Ovary (tissue), 10 donors: ENCODE measurements at places on chromosomes 3 and 15. TPM values are rescaled to one million over a fixed set of nuclear protein-coding genes. Genes with fewer than 3 reads are reported as not detected.

- DNase-seq: no peak
- peaks cover 7% of the 10 kb centered on the region for H3K4me1 ChIP-seq
- no peak overlapping the region for H3K27ac ChIP-seq
Measured at GRCh38 chr15:40766906-40767837, 2.6 kb upstream of the C15orf62 start.

DNA sequence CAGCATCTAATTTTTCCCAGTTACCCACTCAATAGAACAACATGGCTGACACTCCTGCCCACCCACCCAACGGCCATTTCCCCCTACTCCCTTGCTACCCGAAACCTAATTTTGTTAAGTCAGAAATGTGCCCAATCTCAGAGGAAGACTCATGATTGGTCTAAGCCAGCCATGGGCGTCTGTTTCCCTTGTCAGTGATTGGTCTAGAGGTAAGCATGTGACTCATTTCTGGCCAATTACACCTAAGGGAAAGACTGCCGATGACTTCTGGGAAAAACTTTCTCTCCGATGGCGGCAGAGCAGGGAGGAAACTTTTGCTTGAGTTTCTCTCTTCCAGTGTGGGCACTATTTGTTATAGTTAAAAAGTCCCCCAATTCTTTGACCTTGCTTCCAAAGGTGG, 72.9 kb downstream of the RPLP1 start:
- H3K27me3 ChIP-seq: no peaks in the 10 kb centered on the region
- no peak overlapping the region for H3K4me3 ChIP-seq
- no peaks in the 10 kb centered on the region for H3K4me1 ChIP-seq
- H3K36me3 ChIP-seq: no peaks in the 10 kb centered on the region
- H3K27ac ChIP-seq: no peak overlapping the region

DNA sequence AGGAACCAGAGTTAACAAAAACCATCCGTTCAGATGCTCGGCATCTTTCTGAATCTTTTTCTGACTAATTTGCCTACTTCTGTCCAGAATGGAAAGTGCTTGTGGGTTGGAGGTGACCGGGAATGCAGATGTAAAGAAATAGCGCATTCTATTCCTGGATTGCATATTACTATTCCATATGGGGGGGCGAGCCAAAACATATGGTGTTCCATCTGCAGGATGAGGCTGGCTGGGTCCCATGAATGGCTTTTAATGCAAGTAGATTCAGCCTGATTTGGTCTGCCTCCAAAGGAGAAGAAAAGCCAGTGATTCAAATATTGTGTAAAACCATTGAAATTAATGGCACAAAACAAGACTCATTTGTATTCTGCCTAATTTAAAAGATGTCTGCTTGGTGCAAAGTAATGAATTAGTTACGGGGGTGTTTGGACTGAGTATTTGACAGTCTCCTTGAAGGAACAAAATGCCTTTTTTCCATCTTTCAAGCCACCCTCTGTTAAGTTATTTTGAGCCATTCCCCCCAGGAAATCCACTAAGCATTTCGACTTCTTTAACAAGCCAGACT, 99.0 kb downstream of the ST8SIA2 start:
- H3K36me3 ChIP-seq: no peaks in the 10 kb centered on the region
- no peaks in the 10 kb centered on the region for H3K4me1 ChIP-seq
- H3K27me3 ChIP-seq: no peaks in the 10 kb centered on the region
- H3K27ac ChIP-seq: no peak overlapping the region

DNA sequence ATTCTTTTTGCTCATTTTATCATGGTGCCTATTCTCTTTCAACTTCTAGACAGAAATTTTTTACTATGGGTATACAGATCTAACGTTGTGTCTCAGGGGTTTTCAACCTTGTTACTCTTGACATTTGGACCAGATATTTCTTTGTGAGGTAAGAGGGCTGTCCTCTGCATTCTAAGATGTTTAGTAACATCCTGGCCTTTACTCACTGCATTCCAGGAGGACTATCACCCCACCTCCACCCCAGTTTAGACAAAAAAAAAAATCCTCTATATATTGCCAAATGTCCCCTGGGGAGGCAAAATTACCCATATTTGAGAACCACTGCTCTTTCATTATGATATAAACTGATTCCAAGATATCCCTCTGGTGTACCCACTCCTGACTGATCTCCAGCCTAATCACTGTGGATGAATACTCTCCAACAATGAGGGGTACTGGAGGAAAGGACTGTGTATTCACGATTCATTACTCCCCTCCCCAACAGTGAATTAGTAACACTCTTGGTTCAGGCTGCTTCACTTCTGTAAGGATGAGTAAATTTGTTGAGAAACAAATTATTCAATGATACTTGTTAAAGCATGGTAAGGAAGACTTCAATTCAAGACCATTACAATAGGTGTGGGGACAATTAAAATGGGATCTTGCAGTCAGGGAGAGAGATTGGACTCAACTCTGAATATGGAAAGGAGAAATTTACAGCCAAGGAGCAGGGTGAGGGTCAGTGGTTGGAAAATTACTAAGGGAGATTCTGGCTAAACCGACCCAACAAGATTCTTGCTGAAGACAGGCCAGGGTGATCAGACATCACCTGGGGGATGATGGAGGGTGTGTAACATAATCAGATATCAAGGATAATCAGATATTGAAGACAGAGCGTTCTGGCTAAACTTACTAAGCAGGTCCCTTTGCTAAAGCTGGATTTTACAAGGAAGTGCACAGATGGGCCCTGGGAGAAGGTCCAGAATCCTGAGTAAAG, 123.8 kb upstream of the DAZL start:
- DNase-seq: no peak
- H3K27ac ChIP-seq: no peak overlapping the region
- no peaks in the 10 kb centered on the region for H3K27me3 ChIP-seq
- H3K36me3 ChIP-seq: no peaks in the 10 kb centered on the region

- H3K4me1 ChIP-seq: no peaks in the 10 kb centered on the region
- H3K4me3 ChIP-seq: no peak overlapping the region
- no peak for DNase-seq
Measured at GRCh38 chr15:32884146-32884545, 166.3 kb downstream of the GREM1 start.

DNA sequence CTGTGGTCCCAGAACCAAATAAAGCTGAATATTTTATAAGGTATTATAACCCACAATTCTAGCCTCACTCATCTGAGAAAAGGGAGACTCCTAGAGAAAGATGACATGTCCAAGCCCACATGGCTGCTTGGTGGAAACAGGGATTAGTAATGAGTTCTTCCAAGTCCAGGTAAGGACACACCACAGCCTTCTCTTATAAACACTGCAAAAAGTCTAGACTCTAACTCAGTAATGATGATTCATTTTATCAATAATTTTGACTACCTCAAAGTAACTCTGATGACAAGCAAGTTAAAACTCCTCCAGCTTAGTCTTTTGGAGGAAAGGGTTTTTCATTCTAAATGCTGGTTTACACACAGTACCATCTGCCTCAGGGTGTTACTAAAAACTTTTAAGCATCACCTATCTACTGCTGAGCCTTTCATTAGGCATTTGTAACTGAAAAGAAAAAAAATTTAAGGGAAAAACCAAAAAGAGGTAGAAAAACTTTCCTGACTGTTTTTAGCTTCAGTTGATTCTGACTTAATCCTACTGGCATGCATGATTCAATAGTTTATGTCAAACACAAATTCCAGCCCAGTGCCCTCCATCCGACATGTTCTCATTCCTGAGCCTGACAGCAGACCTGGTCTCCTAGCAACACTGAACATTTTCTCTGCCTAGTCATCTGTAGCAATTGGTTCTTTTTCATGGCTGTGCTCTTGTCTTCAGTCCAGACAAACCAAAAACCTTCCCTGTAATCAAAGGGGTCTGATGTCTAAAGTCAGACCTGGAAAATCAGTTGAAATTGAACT, 43.9 kb downstream of the P3H2 start:
- no peak overlapping the region for H3K27ac ChIP-seq
- H3K36me3 ChIP-seq: no peaks in the 10 kb centered on the region
- no peak overlapping the region for H3K4me3 ChIP-seq
- no peaks in the 10 kb centered on the region for H3K27me3 ChIP-seq

GRCh38 chr3:172354931-172355499, 93.2 kb downstream of the GHSR start:
- peak overlapping the region; percentile 27 for H3K27ac ChIP-seq
- peaks cover 6% of the 10 kb centered on the region for H3K4me1 ChIP-seq
- H3K4me3 ChIP-seq: no peak overlapping the region
- DNase-seq: no peak
- H3K27me3 ChIP-seq: no peaks in the 10 kb centered on the region

DNA sequence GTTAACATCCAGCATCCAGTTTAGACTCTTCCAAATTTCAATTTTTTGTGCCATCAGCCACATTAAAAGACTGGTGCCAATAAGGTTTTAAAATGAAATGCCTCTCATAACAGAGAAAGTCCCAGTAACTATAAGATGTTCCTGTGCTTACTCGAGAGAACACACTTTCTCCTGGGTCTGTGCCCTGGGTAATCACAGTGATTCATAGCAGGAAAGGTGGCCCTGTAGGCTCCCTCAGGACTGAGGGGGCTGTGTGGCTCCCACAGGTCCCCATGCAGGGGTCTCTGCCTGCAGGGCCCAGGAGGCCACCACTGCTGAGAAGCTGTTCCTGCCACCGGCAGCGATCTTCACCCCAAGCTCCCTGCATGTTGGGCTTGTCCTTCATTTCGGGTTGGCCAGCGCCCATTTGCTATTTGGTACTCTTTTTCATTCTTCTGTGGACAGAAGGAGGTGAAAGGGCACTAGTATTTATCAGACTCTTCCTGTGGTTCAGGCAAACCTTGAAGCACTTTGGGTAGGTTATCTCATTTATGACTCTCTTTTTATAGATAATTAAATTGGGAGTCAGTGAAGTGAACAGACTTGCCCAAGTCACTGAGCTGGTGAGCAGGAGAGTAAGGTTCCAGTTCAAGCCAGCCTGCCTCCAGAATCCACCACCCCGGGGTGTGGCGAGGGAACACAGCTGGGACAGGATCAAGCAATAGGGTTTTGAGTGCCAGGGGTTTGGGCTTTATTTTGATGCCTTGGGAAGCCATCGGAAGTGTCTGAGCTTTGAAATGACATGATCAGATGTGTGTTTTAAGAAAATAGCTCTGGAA, 44.2 kb upstream of the PLXNA1 start:
- H3K4me3 ChIP-seq: no peak overlapping the region
- no peak for DNase-seq
- H3K27me3 ChIP-seq: no peaks in the 10 kb centered on the region
- H3K4me1 ChIP-seq: no peaks in the 10 kb centered on the region

GRCh38 chr15:93180128-93180527, 91.1 kb upstream of the RGMA start:
- H3K27me3 ChIP-seq: no peaks in the 10 kb centered on the region
- DNase-seq: no peak
- H3K4me1 ChIP-seq: peaks cover 4% of the 10 kb centered on the region
- no peak overlapping the region for H3K27ac ChIP-seq
- H3K4me3 ChIP-seq: no peak overlapping the region

DNA sequence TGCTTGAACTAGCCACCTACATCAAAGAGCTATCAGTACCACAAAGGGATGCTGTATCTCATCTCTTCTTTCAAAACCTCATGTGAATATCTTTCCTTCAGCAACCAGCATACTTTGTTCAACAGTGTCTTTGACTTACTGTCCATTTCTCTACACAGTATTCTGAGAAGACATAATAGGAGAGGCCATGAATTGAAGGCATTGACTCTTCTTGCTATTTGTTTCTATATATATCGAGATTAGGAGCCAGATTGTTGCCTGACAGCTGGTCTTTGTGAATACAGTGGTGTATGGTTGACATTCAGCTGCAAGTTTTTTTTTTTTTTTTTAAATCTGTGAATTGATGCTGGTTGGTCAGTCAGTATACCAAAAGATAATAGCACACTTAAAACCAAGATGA, 12.1 kb upstream of the CSRNP1 start:
- no peaks in the 10 kb centered on the region for H3K4me1 ChIP-seq
- H3K27me3 ChIP-seq: no peaks in the 10 kb centered on the region
- no peak overlapping the region for H3K4me3 ChIP-seq
- no peak for DNase-seq
- H3K36me3 ChIP-seq: no peaks in the 10 kb centered on the region
- H3K27ac ChIP-seq: no peak overlapping the region

DNA sequence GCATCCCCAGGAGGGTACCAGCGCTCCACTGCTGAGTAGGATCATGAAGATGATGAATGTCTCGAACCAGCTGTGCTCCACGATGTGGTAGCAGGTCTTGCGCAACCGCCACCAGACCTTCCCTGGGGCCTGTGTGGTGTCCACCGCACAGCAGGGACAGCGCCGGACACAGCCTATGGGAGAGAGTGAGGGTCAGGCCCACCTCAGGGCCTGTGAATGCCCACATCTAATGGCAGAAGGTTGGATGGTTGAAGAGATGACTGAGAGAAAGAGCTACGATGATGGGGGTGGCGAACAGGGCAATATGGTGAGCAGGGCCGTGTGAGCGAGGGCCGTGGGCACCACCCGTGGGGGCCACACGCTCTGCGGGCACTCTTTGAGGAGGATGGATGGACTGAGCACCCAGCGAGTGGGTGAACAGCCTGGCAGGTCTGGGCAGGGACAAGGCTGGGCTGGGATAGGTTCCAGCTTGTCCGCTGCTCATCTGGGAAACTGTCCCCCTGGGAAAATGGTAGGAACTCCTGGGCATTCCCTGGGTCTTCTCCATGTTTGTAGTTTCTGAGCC, 74.1 kb downstream of the SCN5A start:
- H3K27me3 ChIP-seq: no peaks in the 10 kb centered on the region
- H3K4me1 ChIP-seq: no peaks in the 10 kb centered on the region

DNA sequence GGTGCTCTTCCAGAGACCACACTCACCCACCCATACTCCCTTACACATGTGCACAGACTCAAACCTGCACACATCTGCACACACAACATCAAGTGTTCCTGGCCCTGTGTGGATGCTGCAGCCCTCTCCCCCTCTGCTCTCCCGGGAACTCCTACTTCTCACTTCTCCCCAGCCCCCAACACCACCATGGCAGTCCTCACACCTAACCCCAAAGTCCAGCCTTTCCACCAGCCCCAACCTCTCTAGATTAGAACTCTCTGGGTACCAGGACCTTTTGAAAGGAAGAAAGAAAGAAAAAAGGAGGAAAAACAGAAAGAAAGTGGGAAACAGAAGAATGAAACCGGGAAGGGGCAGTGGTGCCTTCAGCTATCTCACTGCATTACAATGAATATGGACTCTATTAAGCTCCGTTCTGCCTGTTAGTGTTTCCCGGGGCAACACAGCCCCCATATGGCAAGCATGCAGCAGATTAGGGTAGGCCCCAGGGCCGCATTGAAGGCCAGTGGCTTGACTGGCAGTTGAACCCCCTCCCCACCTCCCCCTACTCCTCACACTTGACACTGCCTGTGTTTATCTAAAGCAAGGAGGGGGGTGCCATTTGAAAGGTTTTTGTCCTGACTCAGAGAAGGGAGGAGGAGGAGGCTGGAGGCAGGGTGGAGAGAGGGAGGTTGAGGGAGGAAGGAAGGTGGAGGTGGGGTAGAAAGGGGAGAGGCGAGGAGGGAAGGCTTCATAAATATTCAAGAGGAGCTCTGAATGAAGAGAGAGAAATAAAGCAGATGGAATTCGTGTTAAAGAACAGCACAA, 30.1 kb downstream of the BOC start:
- H3K4me3 ChIP-seq: peak overlapping the region; percentile 4
- DNase-seq: peak; percentile 35
- peak overlapping the region; percentile 72 for H3K27ac ChIP-seq

Gene GRM7
- not detected for total RNA-seq
